Ascending aorta (tissue), 2 donors: ENCODE measurements at places on chromosomes 5 and 9. TPM values are rescaled to one million over a fixed set of nuclear protein-coding genes. Genes with fewer than 3 reads are reported as not detected.

GMCL2 gene
- total RNA-seq: not detected

OCLN gene
- total RNA-seq: 0.53 TPM

PRRC2B gene
- total RNA-seq: 199 TPM

PLCXD3 gene
- total RNA-seq: 7.2 TPM

FOXD4L4 gene
- not detected for total RNA-seq

CHSY3 gene
- 51.3 TPM for total RNA-seq

MEIKIN gene
- total RNA-seq: not detected

CCL27 gene
- total RNA-seq: 9.3 TPM

MCCC2 gene
- 13.8 TPM for total RNA-seq

GPX8 gene
- 27.9 TPM for total RNA-seq

ADRB2 gene
- total RNA-seq: 11.2 TPM

NUTM2G gene
- not detected for total RNA-seq

PHYHD1 gene
- total RNA-seq: 46.1 TPM

PCDHB16 gene
- total RNA-seq: 18.3 TPM

SV2C gene
- not detected for total RNA-seq

LSM11 gene
- total RNA-seq: 1.3 TPM

PDE6A gene
- total RNA-seq: not detected

LHX2 gene
- total RNA-seq: not detected

PKD2L2 gene
- total RNA-seq: not detected

FAM170A gene
- total RNA-seq: not detected

GHR gene
- total RNA-seq: 6.4 TPM

ARL10 gene
- total RNA-seq: 2.7 TPM

SLC34A1 gene
- not detected for total RNA-seq

ZNF354C gene
- 3.0 TPM for total RNA-seq

KCNN2 gene
- total RNA-seq: 10.0 TPM

SLC23A1 gene
- not detected for total RNA-seq

PPIC gene
- 29.3 TPM for total RNA-seq

HSPA9 gene
- total RNA-seq: 75.5 TPM

PCSK1 gene
- total RNA-seq: 3.2 TPM

CAPSL gene
- total RNA-seq: not detected

PPP3R2 gene
- total RNA-seq: not detected
